Foreskin keratinocyte (primary cell): ENCODE measurements at places on chromosomes 16 and 17. TPM values are rescaled to one million over a fixed set of nuclear protein-coding genes. Genes with fewer than 3 reads are reported as not detected.

The SLC25A39 gene
- total RNA-seq, result 171 and 183 TPM in 2 replicates

The TMEM98 gene
- total RNA-seq, result 46.6 and 53.7 TPM in 2 replicates

The VPS25 gene
- 95.3 and 100 TPM in 2 replicates for total RNA-seq

- no peak for DNase-seq
These were observed 54.7 kb upstream of the CDH11 start for GRCh38 chr16:65176603-65177002.

DNA sequence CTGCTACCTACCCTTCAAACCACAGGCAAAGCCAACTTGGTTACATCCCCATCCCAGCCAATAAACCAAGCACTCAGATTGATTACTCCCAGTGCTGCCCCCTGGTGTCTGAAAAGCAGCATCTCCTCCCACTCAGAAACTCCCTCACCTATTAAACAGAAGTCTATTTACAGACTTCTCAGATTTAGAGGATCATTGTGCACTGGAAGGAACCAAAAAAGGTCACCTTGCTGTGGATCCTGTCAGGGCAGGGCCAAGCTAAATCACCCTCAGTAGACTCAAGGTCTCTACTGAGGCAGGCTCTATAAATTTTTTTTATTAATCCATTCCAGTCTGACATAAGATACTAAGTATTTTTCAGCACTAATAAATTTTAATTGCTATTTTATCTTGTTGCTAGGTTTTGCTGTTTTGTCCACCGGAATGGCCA lies 17.6 kb downstream of the HIGD1B start:
- DNase-seq, result peak; percentile 35

DNA sequence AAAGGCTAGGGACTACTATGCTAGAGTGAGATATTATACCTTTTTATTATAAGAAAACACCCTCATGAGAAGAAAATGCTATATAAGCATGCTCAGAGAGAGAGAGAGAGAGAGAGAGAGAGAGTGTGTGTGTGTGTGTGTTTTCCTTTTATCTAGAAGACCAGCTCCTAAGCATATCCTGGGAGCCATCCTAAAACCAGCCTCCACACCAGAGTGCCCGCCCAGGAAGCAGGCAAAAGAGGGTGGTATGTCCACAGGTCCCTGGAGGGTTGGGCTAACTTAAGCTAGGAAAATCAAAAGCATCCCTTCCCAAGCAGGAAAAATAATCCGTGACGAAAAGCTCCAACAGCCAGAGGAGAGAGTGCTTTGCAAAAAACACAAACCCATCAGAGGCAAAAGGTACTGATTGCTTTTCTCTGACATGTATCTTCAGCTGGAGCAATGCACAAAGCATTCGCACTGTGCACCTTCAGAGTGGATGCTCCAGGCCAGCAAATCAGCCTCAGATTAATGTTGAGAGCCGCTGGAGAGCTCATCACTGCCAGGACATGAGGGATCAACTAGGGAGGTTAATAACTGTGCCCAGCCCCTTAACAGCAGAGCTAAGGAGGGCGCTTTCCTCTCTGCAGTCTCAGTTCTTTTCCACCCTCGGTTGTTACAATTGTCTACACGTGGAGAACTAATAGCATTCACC lies 125.1 kb downstream of the SLC39A11 start:
- DNase-seq, result no peak
